Bronchial epithelial cell (primary cell): ENCODE measurements at places on chromosomes 4 and X. TPM values are rescaled to one million over a fixed set of nuclear protein-coding genes. Genes with fewer than 3 reads are reported as not detected.

- no peak for DNase-seq
Measured at GRCh38 chrX:38117485-38117884, 103.2 kb downstream of the SRPX start.

DNA sequence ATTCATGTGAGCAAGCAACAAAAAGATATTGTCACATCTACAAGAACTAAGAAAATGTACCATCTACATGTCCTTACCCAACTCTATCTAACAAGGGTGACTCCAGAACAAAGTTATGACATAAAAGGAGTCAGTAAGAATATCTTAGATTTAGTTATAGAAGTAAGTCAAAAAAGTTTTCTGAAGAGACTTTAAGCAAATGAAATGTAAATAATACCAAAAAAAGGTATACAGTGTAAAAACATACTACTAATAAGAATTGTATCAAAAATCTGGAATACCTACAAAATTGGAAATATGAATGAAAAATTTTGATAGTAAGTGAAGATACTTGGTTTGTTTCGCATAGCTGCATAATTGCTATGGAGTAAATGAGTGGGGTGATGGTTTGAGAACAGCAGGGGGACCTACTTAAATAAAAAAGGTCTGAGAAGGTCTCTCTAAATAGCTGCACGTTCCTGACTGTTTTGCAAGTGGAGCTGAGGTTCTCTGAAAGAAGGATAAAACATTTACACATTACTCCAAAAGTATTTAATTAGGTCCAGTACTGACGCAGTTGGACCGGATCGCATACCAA is 51.0 kb upstream of the ENPP6 start:
- no peak for DNase-seq

DNA sequence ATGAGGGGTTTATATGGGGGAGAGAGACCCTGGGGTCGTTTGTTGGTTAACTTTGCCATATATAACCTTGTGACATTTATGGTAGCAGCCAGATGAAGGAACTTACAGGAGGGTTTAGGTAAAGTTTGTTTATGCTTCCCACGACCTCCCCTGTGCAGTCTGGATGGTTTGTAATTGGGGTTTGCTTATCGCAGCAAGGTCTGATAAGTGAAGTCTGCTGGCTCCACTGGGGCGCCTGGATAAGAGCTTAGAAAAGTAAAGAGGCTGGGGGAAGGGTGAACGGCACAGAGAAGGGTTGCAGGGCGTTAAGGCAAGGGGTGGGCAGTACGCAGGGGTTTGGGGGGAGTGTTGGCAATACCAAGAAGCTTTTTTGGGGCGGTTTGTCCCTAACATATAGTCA is 98.7 kb downstream of the KDM6A start:
- DNase-seq, result no peak

DNA sequence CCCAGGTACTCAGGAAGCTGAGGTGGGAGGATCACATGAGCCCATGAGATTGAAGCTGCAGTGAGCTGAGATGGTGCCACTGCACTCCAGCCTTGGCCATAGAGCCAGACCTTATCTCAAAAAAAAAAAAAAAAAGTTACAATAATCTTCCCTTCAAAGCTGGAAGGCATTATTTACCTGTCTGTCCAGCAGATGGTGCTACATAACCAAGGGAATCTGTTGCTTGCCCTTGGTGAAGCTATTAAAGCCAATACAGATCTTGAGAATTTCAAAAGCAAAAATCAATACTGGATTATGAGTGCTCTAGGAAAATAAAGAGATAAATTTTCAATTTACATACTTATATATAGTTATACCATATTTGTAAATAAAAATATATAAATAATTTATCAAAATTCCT is 25.9 kb downstream of the PKD2 start:
- peak; percentile 66 for DNase-seq

DNA sequence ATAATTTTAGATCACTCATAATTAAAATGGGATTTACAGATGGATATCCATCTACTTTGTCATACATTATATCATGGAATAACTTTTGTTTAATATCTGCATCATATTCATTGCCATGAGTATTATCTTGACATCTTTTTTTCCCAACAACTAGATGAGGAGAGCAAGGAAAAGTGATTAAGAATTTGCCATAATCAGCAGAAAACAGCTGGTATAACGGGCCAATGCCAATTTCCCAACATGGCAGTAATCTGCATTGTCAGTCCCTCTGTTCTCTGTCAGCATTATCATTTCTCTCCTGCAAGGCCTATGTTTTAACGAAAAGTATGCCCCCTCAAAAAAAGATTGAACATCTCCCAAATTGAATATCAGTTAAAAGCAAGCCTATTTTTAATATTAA is 314.0 kb downstream of the FRMPD4 start:
- no peak for DNase-seq

DNA sequence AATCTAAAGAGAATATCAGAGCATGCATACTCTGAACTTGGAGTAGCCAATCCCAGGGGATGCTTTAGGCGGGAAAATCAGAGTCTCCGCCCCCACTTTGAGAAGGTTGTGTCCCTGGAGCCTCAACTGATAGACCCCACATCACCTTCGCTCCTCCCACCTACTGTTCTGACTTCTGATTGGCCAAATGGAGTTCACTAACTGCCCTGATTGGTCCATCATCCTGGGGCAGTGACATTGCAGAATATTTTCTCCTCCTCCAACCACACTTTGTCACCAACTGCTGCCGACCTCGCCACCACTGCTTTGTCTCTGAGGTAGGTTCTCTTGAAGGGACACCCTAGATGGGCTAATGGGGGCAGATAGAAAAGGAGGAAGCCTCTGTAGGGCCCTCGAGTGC is 22.7 kb upstream of the SPACA5B start:
- no peak for DNase-seq

DNA sequence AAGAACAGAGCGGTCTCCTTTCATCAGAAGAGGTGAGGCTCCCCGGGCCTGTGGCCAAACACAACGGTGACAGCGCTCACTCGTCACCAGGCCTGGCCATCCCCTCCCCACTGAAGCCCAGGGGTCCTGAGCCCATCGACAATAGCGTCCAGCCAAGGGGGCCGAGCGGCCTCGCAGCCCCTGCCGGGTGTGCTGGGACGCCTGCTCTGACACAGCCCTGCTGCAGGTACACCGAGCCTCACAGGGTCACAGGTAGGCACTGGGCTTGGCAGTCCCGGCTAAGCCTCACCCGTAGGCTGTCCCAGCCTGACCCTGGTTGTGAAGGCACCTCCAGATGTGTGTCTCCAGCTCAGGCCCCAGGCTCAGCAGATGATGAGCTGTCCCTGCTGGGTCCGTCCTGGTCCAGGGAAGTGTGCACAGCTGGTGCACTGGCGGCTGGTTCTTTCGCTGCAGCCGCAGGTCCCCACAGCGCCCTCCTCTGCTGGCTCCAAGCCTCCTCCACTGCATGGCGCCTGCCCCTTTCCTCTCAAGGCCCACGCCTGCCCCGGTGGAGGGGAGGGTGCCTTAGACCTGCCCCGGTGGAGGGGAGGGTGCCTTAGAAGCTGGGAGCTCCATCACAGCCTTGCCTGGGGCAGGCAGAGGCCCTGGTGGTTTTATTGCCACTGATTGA is 21.5 kb downstream of the UVSSA start:
- no peak for DNase-seq

- no peak for DNase-seq
Measured at GRCh38 chr4:163343604-163344146, at the start of gene NPY5R. TSS of gene NPY5R (plus strand) at chr4:163343892. CDS start at chr4:163350274, 6,382 bp downstream.

DNA sequence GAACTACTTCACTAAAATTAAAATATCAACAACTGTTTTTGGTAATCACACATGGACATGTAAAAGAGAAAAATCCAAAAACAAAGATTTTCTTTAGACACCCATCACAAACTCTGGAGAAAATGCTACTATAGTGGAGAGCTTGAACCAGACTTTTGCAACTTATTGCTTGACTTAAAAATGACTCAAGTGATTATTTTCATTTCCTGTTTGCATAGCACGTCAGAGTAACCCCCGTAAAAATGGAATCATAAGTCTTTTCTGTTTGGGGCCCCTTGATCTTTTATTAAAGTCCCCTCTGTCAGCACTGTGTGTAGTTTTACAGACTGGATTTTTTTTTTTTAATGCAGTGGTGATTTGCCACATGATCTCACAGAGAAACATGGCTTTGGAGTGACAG is 79.5 kb downstream of the PRKG2 start:
- DNase-seq, result peak; percentile 39

Gene DCAF8L2
- not detected in 2 replicates for total RNA-seq

GRCh38 chr4:70943114-70943513 is 40.9 kb downstream of the MOB1B start:
- DNase-seq, result no peak

- peak; percentile 72 for DNase-seq
Measured at GRCh38 chr4:99405433-99406115, 29.6 kb downstream of the ADH7 start.

DNA sequence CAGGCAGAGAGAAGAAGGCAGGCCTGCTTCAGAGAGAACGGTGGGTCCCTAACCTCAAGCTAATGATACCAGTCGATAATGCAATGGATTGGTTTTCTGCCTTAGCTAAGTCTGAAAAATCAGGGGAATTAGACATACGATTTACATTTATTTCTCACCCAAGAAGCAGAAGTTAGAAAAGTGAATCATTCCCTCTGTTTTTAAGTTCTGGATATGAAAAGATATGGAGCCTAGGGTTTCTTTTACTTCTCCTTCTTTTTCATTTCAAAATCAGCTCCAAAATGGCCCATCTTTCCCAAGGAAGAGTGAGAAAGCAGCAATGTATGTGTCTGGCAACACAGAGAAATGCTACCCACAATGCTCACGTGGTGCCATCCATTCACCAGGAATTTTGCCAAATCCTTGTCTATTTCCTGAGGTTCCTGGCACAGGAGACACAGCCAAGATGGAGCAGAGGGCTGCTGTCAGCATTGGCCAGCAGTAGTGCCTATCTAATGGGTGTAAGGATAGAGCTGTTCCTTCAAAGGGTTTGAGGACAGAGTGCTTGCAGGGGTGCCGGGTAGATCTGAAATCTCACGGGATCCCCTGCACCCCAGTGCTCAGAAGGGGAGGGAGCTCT is 231.5 kb downstream of the MAML3 start:
- peak; percentile 39 for DNase-seq

Gene C4orf50
- not detected in 2 replicates for total RNA-seq

GRCh38 chr4:113556382-113557134 is 205.0 kb downstream of the CAMK2D start:
- DNase-seq, result peak; percentile 50

- DNase-seq, result no peak
Measured at GRCh38 chr4:36761607-36762006, 480.2 kb downstream of the DTHD1 start.

GRCh38 chrX:56974408-56974807 is 20.9 kb downstream of the SPIN3 start:
- peak; percentile 38 for DNase-seq

Gene SLIT2
- total RNA-seq, result 0.79 and 1.9 TPM in 2 replicates

- no peak for DNase-seq
Measured at GRCh38 chr4:88098993-88099752, 59.3 kb downstream of the ABCG2 start.

DNA sequence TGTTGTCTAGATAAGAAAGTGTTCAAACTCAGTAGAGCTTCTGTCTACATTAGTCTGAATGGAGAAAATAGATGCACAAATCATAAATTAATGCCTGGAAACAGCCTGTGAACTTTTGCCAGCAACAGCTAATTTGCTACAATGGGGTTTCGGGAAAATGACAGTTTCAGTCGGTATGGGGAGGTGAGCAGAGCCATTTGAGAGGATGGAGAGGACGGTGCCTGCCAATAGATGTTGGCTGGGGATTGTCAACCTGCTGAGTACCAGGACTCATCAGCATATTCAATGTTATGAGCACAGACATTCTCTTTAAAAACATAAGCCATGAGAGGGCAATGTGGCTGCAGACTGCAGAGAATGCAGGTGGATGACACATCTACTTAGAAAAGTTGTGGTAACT is 230.3 kb upstream of the PCDH18 start:
- no peak for DNase-seq

GRCh38 chrX:53681661-53682060 is 4.9 kb downstream of the HUWE1 start:
- DNase-seq, result peak; percentile 65

Gene MAGEA2B
- not detected in 2 replicates for total RNA-seq

- no peak for DNase-seq
Measured at GRCh38 chr4:101696276-101697010, 94.1 kb upstream of the BANK1 start.

DNA sequence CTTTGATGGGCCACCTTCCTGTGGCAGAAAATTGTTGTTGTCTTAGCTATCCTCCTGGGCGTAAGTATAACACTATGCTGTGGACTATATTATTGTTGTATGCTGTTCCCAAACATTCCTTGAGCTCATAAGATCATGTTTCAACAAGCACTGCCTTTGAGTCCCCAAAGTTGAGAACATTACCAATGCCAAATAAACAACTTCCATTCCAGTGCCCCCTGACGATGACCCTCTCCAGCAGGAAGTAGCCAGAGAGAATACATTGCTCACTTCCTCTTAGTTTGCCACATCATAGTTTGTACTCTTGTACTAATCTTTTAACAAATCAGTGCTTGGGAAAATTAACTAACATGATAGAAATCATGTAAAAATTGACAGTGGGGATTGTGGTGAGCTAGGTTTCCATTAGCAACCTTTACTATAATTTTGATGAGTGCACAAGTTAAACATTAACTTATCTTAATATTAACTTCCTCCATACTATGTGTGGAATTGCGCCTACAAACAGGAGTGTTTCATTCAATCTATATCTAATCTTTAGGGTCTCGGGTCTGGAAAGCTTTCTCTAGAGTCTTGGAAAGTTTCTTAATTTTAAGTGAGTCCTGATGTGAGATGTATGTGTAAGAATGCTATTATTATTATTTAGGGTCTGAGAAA is 20.3 kb upstream of the DHX15 start:
- DNase-seq, result peak; percentile 95

Gene ATP10D
- total RNA-seq, result 20.0 and 25.5 TPM in 2 replicates

- no peak for DNase-seq
Measured at GRCh38 chrX:97787849-97788248, 904.1 kb downstream of the RPA4 start.

DNA sequence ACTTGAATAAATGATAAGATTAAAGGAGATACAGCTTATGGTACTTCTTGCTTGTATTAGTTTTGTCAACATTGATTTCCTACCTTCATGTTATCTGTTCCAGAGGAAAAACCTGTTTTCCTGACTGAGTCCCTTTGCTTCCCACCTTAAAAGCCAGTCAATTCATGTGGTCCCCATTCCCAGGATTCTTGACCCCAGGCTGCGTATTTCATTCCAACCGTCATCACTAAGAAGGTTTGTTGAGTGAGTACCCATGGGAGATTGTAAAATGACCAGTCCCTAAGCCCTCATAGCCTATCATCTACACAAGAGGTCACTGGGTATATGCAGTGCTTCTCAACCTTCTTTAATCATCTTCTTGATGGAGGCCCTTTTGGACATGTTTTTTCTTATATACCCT is 52.2 kb downstream of the BEX3 start:
- no peak for DNase-seq

Gene PRRG3
- total RNA-seq, result not detected in 2 replicates

GRCh38 chrX:43188296-43188695 is 410.3 kb upstream of the PPP1R2C start:
- no peak for DNase-seq
